ENCODE measurements at places on chromosomes 3 and 15.

DNA sequence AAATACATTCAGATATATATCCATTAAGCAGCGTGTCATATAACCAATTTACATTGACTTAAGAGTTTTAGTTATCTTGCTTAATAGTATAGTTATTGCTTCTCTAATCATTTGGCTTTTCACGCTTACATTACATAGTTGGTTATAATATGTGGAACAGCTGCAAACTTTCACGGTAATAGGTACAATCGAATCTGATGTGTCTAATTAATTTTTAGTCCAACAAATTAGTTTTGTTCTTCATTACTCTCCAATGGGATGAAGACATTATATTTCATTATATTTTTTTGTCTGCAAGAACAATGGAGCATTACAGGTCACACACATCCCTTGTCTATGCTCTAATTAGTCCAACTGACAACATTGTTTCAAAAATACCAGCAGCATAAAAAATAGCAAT, 546.3 kb downstream of the ROBO2 start:
- no peak for DNase-seq

DNA sequence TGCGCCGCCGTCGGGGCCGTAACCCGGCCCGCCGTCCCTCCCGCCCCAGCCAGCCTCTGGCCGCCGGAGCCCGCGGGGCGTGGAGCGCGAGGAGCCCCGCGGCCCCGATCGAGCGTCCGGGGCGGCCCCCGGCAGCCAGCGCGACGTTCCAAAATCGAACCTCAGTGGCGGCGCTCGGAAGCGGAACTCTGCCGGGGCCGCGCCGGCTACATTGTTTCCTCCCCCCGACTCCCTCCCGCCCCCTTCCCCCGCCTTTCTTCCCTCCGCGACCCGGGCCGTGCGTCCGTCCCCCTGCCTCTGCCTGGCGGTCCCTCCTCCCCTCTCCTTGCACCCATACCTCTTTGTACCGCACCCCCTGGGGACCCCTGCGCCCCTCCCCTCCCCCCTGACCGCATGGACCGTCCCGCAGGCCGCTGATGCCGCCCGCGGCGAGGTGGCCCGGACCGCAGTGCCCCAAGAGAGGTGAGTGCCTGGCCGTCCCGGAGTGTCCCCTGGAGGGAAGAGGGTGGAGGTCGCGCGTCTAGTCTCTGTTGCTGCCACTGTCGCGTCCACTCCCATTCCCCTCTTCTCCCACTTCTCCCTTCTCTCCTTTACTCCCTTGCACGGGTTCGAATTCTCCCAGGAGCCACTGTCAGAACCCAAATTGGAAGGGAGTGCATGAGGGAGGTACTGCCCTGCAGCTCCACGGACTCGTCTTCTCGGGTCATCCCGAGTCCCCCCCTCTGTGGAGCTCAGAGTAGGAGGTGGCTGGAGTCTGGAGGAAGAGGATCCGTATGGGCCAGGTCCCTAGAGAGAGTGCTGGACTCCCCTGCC, 585 bp downstream of the CSK start:
- no peak for DNase-seq

DNA sequence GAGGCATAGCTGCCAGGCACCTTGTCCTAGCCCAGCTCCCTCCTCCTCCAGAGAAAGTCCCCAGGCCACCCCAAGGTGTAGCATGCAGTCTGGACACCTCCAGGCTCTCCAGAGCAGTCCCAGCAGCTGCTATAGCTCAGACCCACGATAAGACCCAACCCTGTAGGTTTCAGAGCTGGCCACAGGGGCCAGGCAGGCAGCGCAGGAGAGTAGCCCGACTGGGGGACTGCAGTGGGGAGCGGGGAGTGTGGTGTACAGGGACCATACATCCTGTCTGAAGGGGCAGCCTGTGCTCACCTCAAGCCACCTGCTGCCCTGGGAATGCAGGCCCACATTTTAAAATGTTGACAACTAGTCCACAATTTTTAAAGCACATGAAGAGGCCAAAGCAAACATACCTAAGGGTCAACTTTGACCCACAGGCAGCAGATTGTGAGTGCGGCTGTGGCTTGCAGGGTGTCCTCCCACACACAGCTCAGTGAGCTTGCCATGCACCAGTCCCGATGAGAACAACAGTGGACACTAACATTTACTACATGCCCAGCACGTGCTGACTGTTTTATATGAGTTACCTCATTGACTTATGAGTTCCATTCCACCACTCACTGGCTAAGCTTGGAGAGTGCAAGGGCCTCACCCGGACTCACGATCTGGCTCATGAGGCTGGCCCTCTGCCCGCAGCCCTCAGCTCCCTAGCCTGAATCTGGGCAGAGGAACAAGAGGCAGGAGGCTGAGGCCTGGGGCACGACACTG, 81.4 kb downstream of the DNAJB8 start:
- no peak for DNase-seq

GRCh38 chr15:80674245-80674614, 20.9 kb upstream of the ABHD17C start:
- no peak for DNase-seq

- DNase-seq: no peak
These were observed 134.3 kb downstream of the ATP10A start for GRCh38 chr15:25728816-25729215.

DNA sequence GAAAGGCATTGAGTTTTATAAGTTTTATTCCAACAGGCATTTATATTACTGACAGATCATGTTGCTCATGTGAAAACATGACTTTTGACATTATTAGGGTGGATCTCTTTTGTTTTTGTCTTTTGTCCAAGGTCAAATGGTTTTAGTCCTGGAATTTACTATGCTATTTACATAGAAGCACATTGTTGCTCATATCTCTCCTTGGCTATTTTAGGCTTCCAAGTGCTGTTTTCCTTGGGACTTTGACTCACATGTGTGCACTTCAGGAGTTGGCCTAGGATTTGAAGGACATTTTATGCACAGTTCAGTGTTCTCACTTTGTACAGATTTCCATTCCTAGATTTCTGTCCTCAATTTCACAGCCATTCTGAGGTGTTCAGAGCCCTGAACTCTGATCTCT, 225.7 kb downstream of the PYDC2 start:
- no peak for DNase-seq

- no peak for DNase-seq
These were observed 129.2 kb upstream of the BFSP2 start for GRCh38 chr3:133270631-133271030.

DNA sequence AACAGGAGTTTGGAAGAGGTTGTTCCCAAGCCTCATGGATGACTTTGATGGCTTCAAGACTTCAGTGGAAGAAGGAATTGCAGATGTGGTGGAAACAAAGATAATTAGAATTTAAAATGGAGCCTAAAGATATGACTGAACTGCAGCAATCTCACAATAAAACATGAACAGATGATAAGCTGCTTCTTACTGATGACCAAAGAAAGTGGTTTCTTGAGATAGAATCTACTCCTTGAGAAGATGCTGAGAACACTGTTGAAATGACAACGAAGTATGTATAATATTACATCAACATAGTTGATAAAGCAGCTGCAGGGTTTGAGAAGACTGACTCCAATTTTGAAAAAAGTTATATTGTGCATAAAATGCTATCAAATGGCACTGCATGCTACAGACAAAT, 21.2 kb downstream of the MYO9A start:
- no peak for DNase-seq

DNA sequence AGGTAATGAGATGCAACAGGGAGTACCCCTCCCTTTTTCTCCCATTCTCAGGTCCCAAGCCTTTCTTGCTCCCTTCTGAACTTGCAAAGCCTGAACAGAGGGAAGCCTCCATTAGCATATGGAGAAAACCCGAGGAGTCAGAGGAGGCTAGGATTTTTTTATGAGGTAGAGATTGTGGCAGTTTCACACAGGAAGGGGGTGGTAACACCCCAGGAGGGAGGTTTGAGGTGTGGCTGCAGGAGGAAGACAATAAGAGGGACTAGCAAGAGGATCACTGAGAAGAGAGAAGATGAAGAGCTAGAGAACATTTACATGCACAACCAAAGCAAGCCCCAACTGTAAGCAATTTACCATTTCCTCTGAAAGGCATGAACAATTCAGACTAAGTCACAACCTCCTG, 322.7 kb downstream of the SV2B start:
- no peak for DNase-seq

DNA sequence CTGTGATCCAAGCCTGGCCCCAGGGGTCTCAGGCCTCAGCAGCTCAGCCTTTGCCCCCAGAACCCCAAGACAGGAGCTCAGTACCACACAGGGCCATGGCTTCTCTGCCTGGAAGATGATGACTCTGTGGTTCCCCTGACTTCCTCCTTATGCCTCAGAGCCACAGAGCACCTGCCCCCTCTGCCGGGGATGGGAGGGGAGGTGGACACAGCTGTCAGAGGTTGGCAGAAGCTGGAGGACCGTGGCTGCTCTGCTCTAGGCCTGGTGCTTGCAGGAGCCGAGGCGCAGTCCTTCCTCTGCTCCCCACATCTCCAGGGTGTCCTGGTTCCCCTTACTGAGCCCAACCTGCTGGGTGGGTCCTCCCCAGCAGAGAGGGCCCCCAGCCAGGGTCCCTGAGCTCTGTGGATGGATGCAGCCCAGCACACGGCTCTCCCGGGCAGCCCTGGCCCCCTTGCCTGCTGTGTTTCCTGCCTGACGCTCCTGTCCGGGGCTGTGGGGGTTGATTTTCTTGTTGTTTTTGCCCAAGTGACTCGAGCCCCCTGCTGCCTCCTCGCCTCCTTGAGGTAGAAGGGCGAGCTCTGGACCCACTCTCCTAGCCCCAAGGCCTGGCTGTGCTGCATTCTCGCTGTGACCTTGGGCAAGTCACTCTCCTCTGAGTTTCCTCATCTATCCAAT, 36.6 kb downstream of the PSTPIP1 start:
- peak; percentile 23 for DNase-seq

DNA sequence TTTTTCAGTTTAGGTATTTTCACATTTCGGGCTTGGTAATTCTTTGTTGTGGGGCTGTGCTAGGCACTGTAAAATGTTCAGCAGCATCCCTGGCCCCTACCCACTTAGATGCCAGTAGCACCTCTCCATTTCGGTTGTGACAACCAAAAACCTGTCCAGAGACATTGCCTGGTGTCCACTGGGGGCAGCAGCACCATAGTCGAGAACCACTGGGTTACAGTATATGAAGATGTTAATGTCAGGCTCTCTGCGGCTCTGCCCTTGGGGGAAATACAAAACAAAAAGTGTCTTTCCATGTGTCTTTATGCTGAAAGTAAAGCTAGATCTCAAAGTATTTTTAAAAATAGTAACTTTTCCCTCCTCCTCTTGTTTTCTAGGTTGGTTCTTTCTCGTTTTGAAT, 177.2 kb downstream of the ITPR1 start:
- peak; percentile 10 for DNase-seq

DNA sequence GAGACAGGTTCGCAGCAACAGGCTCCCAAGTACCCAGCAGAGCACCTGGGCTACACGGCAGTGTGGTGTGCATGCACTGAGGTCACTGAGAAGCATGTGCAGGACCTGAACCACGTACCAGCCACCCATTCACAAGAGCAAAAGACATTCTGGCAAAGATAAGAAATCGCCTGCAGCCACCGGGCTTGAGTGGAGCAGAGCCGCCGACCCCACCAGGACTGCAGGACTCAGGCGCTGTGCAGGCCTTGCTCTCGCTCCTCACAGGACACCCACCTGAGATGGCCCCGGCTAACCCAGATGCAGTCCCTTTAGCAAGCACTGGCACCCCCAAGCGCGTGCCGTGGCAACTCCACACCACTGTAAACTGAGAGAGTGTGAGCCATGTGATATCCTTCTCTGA, 32.3 kb upstream of the OCA2 start:
- DNase-seq: no peak

GRCh38 chr3:109702976-109703375, 365.6 kb upstream of the DPPA4 start:
- DNase-seq: no peak

DNA sequence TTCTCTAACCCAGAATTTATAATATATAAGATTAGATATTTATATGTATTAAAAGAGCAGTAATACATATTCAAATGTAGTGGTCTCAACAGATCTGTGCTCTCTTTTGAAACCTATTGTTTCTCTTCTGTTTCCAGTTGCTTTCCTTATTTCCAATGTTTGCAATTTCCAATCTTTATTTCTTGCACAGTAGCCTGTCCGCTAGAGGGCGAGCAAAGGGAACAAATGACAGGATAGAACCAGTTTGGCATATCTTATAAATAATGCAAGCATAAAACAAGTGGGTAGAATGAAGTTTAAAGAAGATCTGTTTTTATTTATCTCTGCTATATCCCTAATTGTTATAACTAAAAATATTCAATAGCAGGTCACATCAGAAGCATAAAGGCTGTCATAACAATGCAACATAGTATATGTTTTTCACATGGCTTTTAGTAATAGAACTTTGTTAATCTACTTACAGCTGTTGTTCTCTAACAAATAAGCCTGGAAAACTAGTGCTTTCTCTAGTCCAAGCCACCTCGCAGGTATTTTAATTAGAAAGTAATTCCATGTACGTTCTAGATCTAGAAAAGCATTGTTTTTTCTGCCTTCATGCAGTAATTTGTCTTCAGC, 15.1 kb upstream of the TCAIM start:
- DNase-seq: peak; percentile 37

- no peak for DNase-seq
These were observed 75.5 kb downstream of the MSL2 start for GRCh38 chr3:136120373-136121348.

GRCh38 chr15:27045796-27046195, 74.8 kb downstream of the GABRG3 start:
- no peak for DNase-seq

GRCh38 chr3:74080056-74080461, 455.3 kb upstream of the PDZRN3 start:
- no peak for DNase-seq

DNA sequence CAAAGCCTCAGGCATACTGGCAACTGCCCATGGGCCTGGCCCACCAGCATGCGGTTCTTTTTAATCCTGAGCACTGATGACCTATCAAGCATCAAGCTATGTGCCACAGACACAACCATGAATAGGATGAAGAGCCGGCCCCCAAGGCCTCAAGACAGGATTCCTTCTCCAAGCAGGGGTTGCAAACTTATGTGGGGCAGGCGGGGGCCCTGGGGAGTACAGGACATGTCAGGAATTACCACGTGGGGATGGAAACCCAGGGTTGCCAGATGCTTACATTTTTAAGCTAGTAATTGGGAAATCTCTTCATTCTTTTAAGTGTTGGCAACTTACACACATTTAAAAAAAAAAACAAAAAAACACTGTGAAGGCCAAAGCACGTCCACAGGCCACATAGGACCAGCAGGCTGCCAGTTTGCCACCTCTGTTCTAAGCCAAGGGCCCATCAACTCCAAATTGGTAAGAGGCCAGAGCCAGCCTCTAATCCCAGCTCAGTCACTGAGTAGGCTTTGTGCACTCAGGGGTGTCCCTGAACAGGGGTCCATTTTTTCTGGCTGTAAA, 32.8 kb downstream of the BDH1 start:
- no peak for DNase-seq

DNA sequence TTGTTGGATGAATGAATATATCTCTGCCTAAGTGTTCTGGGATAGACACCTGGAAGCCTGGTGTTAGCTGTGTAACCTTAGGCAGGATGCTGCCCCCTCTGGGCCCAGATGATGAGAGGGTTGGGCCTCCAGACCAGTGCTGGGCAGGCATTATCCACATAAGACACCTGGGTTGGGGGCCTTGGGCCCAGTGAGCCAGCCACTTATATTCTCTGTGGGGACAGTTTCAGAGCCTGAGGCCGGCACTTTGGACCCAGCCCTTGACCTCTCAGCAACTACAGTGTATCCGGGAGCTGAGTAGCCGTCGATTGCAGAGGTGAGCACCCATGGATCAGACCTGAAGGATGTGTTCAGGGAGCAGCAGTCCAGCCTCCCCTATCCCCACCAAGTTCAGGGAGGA, 2.2 kb downstream of the HEMK1 start:
- no peak for DNase-seq

Data from A172 (cell line).